ENCODE measurements at places on chromosomes 12 and 14. TPM values are rescaled to one million over a fixed set of nuclear protein-coding genes. Genes with fewer than 3 reads are reported as not detected.

- no peaks in the 10 kb centered on the region for H3K4me1 ChIP-seq
- H3K4me3 ChIP-seq: no peak overlapping the region
- H3K27me3 ChIP-seq: no peaks in the 10 kb centered on the region
- no peak overlapping the region for H3K27ac ChIP-seq
Observed at GRCh38 chr12:12171991-12172511, 94.8 kb downstream of the LRP6 start.

DNA sequence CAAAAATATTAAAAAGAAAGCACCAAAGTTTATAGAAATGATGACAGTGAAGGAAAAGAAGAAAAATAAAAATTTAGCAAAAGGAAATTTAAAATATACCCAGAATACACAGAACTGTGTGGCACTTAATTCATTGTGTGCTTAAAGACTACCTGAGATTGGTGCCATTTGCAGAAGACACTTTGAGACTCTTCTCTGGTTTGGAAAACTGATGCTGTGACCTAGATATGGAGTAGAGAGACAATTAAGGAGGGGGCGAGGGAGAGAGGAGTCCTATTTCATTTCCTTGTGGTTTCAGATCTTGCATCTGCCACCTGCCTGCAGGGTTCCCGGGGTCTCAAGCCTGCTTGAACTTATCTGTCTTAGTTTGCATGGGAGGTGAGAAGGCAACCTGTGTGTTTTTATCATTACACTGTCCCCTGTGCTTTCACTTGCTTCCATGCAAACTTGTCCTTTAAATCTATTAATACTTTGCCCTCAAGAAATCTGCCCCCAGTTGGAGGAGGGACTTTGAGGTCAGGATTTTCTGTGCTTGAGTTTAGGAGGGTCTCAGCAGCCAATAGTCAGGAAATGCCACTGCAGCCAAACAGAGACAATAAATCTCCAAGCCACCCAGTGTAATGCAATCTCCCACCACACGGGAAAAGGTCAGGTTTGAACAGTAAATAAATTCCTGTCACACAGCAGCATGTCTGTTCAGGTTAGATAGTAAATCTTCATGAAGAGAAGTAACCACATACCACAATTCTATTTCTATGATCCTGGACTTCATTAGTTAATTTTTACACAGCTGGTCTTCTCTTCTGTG is 119.4 kb downstream of the CAND1 start:
- no peaks in the 10 kb centered on the region for H3K27me3 ChIP-seq
- H3K4me1 ChIP-seq: peaks cover 13% of the 10 kb centered on the region
- H3K4me3 ChIP-seq: no peak overlapping the region
- no peak for DNase-seq
- no peak overlapping the region for H3K27ac ChIP-seq

GRCh38 chr14:99715266-99716000 is 31.3 kb downstream of the CYP46A1 start:
- H3K36me3 ChIP-seq: no peaks in the 10 kb centered on the region
- no peak for DNase-seq
- H3K4me3 ChIP-seq: no peak overlapping the region
- no peak overlapping the region for H3K27ac ChIP-seq
- H3K4me1 ChIP-seq: peaks cover 9% of the 10 kb centered on the region

The IFNG-AS1 gene
- total RNA-seq: not detected

DNA sequence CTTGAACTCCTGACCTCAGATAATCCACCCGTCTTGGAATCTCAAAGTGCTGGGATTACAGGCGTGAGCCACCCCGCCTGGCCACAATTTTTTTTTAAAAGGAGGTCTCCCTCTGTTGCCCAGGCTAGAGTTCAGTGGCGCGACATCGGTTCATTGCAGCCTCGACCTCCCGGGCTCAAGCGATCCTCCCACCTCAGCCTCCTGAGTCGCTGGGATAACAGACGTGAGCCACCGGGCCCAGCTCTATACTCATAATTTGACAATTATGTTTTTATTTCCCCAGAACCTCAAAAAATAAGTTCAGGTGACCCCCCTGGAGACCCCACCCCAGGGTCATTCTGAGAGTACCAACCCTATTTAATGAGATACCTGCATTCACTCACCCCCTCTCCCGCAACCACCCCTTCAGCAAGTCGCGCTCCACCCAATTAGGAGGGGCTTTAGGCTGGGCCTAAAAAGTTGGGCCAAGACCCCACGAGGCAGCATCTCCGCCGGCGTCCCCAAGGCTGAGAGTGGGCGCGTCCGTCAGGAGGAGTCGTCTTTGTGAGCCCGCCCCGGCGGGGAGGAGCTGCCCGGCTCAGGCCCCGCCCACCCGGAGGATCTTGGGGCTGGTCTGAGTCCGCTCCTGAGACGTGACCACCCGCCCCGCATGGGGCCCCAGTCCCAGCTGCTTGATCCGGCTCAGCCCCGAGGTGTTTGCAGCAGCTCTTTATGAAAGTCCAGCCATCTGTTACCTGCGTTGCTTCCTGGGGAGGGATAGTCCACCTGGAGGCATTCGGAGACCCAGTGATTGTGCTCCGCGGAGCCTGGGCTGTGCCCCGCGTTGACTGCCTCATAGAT is at the start of gene ANKRD33:
Gene ANKRD33, plus strand, starts transcription at position 628 of the 840 bp plus-strand sequence. Its CDS starts 84 bp downstream, at position 712.
- H3K4me3 ChIP-seq: no peak within 1 kb of the TSS
- H3K27ac ChIP-seq: no peak within 1 kb of the TSS
- no peak for DNase-seq
- H3K4me1 ChIP-seq: no peaks in the 10 kb centered on the region

GRCh38 chr12:118190266-118190665 is 54.3 kb downstream of the PEBP1 start:
- peaks cover 18% of the 10 kb centered on the region for H3K4me1 ChIP-seq
- DNase-seq: no peak
- no peaks in the 10 kb centered on the region for H3K27me3 ChIP-seq
- peaks cover 9% of the 10 kb centered on the region for H3K36me3 ChIP-seq
- H3K27ac ChIP-seq: no peak overlapping the region

DNA sequence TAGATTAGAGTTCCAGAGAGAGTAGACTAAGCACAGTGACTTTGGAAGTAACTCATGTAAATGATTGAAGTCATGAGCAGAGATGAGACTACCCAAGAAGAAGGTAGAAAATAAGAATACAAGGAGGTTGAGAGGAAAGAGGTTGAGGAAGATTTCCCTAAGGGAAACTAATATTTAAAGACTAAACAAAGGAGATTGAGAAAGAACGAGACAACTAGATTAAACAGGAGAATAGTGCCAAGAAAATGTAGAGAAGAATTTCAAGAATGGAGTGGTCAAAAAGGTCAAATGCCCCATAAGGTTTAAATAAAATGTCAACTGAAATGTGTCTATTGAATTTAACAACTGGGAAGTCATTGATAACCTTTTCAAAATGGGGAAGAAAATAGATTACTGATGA is 59.0 kb downstream of the RPS29 start:
- H3K4me1 ChIP-seq: no peaks in the 10 kb centered on the region
- no peak overlapping the region for H3K4me3 ChIP-seq
- H3K27ac ChIP-seq: no peak overlapping the region
- H3K27me3 ChIP-seq: 0 out of 2 replicates have a peak, but pooled peaks cover 3% of the 10 kb centered on the region
- DNase-seq: no peak
- H3K36me3 ChIP-seq: no peaks in the 10 kb centered on the region

GRCh38 chr12:90945070-90945649 is 9.8 kb downstream of the CCER1 start:
- H3K4me3 ChIP-seq: no peak overlapping the region
- no peaks in the 10 kb centered on the region for H3K4me1 ChIP-seq
- H3K36me3 ChIP-seq: no peaks in the 10 kb centered on the region
- no peaks in the 10 kb centered on the region for H3K27me3 ChIP-seq

DNA sequence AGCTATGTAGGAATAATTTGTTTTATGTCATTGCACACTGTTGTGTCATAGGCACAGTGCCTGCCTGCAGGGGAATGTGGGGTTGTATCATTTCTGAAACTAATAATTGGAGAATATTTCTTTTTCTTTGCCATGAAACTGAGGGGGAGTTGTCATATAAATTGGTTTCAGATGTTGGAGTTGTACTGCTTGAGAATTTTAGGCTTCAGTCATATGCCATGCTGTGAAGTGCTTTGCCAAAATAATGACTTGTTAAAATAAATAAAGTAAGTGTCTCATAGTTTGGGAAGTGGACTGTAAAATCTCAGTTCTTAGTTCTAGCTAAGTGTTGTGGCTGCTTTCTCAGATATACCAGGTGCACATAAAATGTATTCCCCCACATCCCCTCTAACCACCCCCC is 116.8 kb downstream of the DAAM1 start:
- no peaks in the 10 kb centered on the region for H3K36me3 ChIP-seq
- H3K27ac ChIP-seq: no peak overlapping the region
- no peak for DNase-seq
- H3K4me3 ChIP-seq: no peak overlapping the region
- H3K4me1 ChIP-seq: peaks cover 30% of the 10 kb centered on the region

GRCh38 chr12:116533343-116534251 is 25.6 kb upstream of the MAP1LC3B2 start:
- H3K27me3 ChIP-seq: no peaks in the 10 kb centered on the region
- H3K4me1 ChIP-seq: peaks cover 18% of the 10 kb centered on the region
- no peaks in the 10 kb centered on the region for H3K36me3 ChIP-seq
- DNase-seq: peak; percentile 84

- H3K4me1 ChIP-seq: peaks cover 87% of the 10 kb centered on the region
- no peak overlapping the region for H3K4me3 ChIP-seq
- peak overlapping the region; percentile 87 for H3K27ac ChIP-seq
- DNase-seq: no peak
Observed at GRCh38 chr14:100295376-100296105, 10.7 kb downstream of the SLC25A29 start.

GRCh38 chr12:48198985-48199384 is 4.1 kb downstream of the OR10AD1 start:
- DNase-seq: no peak
- H3K27me3 ChIP-seq: no peaks in the 10 kb centered on the region
- peaks cover 20% of the 10 kb centered on the region for H3K4me1 ChIP-seq
- peak overlapping the region; percentile 69 for H3K4me3 ChIP-seq

DNA sequence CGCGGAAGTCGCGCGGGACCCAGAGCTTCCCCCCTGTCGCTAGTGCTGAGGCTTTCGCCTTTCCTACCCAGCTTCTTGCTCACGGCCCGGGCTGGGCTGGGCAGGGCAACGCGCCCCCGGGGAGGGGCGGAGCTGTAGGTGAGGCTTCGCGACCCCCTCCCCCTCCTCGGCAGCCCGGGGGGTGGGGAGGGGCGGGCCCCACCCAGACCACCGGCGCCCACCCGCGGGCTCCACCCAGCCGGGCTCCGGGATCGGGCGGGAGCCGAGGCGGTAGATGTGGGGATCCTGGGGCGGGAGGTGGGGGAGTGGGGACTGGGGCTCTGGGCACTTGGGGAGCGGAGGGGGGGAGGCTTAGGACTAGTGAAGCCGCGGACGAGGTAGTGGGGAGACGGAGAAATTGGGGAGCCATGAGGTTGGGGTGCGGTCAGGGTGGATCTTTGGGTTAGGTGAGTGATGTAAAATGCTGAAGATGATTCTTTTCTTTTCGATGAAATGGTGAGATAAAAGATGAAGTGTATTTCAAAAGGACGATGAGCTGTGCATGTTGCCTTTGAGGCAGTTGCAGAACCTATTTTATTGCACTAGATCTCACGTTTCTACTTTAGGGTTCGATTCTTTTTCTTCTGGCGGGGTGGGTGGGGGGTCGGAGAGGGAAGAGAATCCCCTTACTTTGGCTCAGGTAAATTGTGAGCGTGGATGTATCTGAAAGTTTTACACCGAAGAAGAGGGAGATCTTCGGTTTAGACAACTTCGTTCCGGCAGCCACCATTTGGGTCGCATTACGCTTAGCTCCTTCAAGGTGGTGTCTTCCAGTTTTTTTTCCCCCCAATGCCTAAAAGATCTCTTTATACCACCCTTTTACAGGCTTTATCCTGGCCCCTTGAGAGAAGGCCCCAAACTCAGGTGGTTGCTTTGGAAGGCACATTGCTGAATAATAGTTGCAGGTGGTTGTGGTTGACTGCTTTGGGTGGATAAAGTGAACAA is 619 bp downstream of the ERC1 start:
- H3K27ac ChIP-seq: no peak overlapping the region
- H3K36me3 ChIP-seq: no peaks in the 10 kb centered on the region
- H3K27me3 ChIP-seq: no peaks in the 10 kb centered on the region
- peak overlapping the region; percentile 78 for H3K4me3 ChIP-seq
- peak; percentile 41 for DNase-seq
- H3K4me1 ChIP-seq: peaks cover 33% of the 10 kb centered on the region

GRCh38 chr14:92960706-92961566 is 38.0 kb downstream of the CHGA start:
- no peaks in the 10 kb centered on the region for H3K27me3 ChIP-seq
- H3K27ac ChIP-seq: no peak overlapping the region
- no peaks in the 10 kb centered on the region for H3K36me3 ChIP-seq
- H3K4me1 ChIP-seq: no peaks in the 10 kb centered on the region
- DNase-seq: no peak
- H3K4me3 ChIP-seq: no peak overlapping the region

- no peak overlapping the region for H3K4me3 ChIP-seq
- DNase-seq: no peak
- no peaks in the 10 kb centered on the region for H3K27me3 ChIP-seq
- H3K4me1 ChIP-seq: no peaks in the 10 kb centered on the region
- H3K36me3 ChIP-seq: no peaks in the 10 kb centered on the region
Observed at GRCh38 chr14:69972755-69973154, 93.5 kb downstream of the SMOC1 start.

- no peaks in the 10 kb centered on the region for H3K27me3 ChIP-seq
- no peak overlapping the region for H3K4me3 ChIP-seq
- no peak overlapping the region for H3K27ac ChIP-seq
- H3K4me1 ChIP-seq: no peaks in the 10 kb centered on the region
- DNase-seq: peak; percentile 27
Observed at GRCh38 chr12:91432755-91433154, 250.1 kb upstream of the DCN start.

- H3K36me3 ChIP-seq: no peaks in the 10 kb centered on the region
- DNase-seq: no peak
- H3K27me3 ChIP-seq: no peaks in the 10 kb centered on the region
- no peak overlapping the region for H3K4me3 ChIP-seq
Observed at GRCh38 chr14:73393375-73393774, 65.0 kb downstream of the NUMB start.

The RTL1 gene
- 0.11 TPM for total RNA-seq

- peaks cover 29% of the 10 kb centered on the region for H3K4me1 ChIP-seq
- no peaks in the 10 kb centered on the region for H3K27me3 ChIP-seq
- H3K36me3 ChIP-seq: no peaks in the 10 kb centered on the region
- H3K4me3 ChIP-seq: peak overlapping the region; percentile 69
Observed at GRCh38 chr12:53973236-53974042, 513 bp downstream of the HOXC11 start.

- peaks cover 23% of the 10 kb centered on the region for H3K4me1 ChIP-seq
- H3K4me3 ChIP-seq: no peak overlapping the region
- no peak overlapping the region for H3K27ac ChIP-seq
- DNase-seq: no peak
Observed at GRCh38 chr14:75619548-75619947, 41.1 kb downstream of the ERG28 start.

Measured in Karpas-422 (cell line).